Epithelial cell of esophagus (primary cell): ENCODE measurements at places on chromosomes 16 and 17.

DNA sequence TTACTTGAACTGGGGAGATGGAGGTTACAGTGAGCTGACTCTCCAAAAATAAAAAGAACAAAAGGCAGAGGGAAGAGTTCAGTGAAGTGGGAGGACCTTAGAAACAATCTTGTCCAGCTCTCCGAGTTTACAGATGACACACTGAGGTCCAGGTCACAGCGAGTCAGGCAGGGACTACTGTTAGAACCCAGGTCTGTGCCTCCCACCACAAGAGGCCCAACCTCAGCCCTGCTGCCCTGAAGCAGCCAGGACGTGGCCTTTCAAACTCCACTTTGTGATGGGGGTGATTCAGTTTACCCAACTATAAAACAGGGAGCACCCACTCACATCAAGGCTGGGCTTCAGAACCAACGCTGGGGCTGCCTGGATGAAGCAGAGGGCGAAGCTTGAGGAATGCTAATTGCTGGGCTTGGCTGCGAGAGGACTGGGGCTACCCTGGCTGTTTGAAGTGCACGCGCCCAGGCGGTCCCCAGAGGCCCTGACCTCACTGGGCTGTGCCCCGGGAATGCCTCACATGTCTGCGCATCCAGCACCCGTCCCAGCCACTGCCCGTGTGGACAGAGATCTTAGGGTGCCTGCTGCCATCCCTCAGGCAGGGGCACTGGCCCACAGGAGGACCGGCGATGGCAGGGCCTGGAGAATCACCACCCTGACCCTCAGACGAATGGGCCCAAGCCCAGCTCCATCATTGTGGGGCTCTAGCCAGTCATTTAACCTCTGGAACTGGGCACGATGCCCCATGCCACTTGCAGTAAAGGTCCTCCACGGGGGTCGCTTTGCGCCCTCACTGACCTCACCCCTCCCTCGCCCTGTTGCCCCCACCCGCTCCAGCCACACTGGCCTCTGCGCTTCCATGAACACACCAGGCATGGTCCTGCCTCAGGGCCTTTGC is 11.4 kb downstream of the SLC5A10 start:
- DNase-seq = no peak

- no peak for DNase-seq
These were observed 43.4 kb downstream of the CCDC42 start for GRCh38 chr17:8701221-8701620.

- DNase-seq = no peak
These were observed 13.9 kb upstream of the CSNK2A2 start for GRCh38 chr16:58211846-58212245.

DNA sequence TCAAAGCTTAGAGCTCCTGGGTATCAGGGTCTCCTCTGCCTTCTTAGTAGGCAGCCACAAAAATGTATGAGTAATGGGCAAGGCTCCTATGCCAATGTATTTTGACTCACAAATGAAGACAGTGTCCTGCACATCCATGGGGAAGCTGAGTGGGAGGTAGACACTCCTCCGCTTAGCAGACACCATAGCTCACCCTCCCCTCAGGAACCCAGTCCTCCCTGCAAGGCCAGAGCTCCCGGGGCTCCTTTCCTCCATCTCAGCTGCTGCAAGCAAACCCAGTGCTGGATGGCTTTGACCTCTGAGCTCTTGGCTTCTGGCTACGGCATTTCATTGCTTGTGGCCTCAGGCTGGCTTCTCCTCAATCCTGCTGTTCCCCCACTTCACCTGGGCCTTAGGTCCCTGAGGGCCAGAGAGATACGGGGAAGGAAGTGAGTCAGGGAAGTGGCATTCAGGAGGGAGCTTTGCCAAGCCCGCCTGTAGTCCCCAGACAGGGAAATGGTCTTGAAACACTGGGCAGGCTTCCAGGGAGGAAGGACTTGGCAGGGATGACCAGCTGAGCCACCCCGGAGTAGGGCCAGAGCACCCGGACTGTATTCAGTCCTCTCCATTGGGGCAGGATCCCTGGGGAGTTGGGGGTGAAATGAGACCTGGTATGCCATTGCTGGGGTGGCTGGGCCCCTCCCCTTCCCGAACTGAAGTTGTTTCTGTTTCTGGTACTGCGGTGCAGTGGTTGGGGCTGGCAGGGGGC is 4.5 kb downstream of the ABCC3 start:
- peak; percentile 94 for DNase-seq

GRCh38 chr17:17134051-17134956 is 71.8 kb downstream of the PLD6 start:
- DNase-seq = no peak

GRCh38 chr17:49557312-49558024 is 18.2 kb upstream of the NXPH3 start:
- peak; percentile 73 for DNase-seq
